ENCODE measurements at places on chromosomes 2 and 18.

- no peak for DNase-seq
These were observed 11.9 kb upstream of the REG3G start for GRCh38 chr2:79013629-79014028.

DNA sequence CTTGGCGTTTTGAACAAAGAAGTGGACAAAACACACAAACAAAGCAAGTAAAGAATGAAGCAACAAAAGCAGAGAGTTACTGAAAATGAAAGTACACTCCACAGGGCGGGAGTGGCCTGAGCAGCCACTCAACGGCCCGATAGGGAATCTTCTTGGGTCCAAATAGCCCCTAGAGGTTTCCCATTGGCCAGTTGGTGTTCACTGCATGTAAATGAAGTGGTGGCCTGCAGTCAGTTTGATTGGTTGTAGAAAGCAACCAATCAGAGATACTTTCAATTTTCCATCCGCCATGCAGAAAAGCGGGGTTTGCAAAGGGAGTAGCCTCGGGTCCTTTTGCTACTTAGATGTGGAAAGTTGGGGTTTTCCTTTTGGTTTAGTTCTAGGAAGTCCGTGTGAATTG lies 31.6 kb downstream of the CYBRD1 start:
- DNase-seq = no peak

DNA sequence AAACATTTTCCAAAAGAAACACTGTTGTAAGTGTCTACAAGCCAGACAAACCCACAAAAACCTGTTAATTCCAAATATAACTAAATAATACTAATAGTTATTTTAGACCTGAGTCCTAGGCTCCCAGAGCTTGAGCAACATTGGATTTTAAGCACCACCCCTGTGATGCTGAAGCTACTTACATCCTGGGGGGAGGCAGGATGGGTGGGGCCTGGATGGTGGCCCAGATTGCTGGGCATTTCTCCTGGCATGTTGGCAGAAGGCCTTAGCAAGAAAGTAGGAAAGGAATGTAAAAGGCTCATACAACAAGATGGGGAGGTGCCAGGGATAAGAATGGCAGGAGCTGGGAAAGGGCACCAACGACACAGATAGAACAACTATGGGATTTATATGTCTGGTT lies 50.7 kb upstream of the OTX1 start:
- DNase-seq = no peak

- no peak for DNase-seq
These were observed 229.1 kb upstream of the NRP2 start for GRCh38 chr2:205453202-205453601.

- peak; percentile 42 for DNase-seq
These were observed 156.4 kb downstream of the SEPTIN10 start for GRCh38 chr2:109457366-109457765.

GRCh38 chr2:191228861-191229260 lies 16.3 kb upstream of the MYO1B start:
- no peak for DNase-seq

- no peak for DNase-seq
These were observed 42.4 kb upstream of the PSMD14 start for GRCh38 chr2:161265874-161266273.

- no peak for DNase-seq
These were observed 111.7 kb downstream of the ANKRD44 start for GRCh38 chr2:197198890-197199289.

GRCh38 chr2:144796936-144797335 lies 277.0 kb upstream of the ZEB2 start:
- DNase-seq = no peak

DNA sequence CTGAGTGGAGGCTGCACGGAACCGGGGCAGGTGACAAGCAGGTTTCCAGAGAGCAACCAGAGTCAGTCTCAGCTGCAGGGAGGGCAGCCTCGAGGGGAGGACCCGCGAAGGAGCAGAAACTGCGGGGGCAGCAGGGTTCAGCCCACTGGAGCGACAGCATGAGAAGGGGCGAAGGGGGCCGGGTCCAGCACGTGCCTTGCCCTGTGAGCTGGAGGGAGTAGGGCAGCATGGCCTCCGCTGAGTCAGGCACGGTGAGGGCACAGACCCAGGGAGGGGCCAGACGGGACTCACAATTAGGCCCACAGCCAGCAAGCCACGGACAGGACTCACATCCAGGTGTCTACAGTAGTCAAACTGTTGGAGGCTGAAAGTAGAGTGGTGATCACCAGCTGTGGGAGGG lies 22.7 kb upstream of the ATP9B start:
- no peak for DNase-seq

DNA sequence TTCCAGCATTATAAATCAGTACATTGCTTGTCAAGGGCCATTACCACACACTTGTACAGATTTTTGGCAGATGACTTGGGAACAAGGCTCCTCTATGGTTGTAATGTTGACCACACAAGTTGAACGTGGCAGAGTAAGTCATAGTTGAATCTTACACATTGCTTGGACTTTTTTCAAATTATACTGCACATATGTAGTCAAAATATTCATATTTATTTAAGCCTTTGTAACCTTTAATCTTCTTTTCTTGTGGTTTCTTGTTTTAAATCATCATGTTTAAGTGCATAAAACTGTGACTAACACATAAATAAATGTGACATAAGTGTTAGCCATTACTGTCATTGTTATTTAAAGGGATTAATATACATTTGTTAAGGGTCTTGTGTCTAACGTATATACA lies 52.1 kb upstream of the EPB41L5 start:
- DNase-seq = no peak

DNA sequence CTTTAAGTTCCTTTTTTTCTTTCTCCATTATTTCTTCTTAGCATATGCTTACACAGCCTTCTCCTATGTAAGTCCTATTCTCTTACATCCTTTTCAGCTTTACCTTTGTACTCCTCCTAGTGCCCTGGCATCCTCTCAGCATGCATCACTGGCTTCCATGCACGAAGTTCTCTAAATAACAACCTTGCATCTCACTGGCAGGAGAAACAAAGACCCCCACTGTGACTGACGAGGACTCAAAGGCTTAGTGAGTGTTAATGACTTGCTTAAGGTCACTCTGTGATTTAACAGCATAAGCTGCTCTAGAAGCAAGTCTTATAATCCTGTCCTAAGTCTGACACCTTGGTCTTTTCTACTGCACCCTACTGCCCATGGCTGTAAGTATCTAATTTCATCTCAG lies 1236.0 kb upstream of the CELF4 start:
- DNase-seq = no peak

GRCh38 chr2:57885742-57886141 lies 160.9 kb upstream of the VRK2 start:
- no peak for DNase-seq

GRCh38 chr2:111205774-111206173 lies 85.1 kb downstream of the BCL2L11 start:
- no peak for DNase-seq

- DNase-seq = peak; percentile 89
These were observed 104.3 kb downstream of the PRKCE start for GRCh38 chr2:45755585-45756335.

DNA sequence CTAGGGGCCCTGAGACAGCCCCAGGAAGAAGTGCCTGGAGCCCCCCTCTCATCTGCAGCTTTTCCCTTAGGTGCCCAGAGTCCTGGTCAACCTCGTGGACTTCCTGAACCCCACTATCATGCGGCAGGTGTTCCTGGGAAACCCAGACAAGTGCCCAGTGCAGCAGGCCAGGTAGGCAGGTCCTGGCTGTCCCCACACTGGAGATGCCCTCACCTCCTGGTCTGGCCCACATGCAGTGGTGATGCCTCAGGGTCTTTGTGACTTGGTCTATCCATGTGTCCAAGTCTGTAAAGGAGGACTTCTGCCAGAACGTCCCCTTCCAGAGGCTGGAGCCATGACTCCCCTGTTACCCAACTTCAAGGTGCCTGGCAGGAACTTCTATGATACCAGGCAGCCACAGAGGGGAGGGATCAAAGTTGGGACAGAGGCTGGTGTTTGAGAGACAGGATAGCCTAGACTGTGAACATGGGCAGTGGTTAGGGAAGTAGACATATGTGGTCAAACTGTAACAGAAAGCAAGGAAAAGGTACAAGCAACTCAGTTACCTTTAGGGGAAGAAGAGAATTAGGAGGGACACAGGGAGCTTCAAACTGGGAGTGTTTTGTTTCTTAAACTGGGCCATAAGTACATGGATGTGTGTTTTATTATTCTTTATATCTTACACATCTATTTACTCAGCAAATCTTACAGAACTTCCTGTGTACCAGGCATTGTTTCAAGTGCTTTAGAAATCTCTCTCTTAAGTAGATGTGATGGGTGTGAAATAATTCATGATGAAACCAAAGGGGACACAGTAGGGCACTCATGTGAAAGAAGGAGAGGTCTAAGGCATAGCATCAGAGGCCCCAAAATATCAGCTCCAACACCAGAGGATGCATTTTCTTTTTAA lies 107.1 kb downstream of the PLB1 start:
- DNase-seq = no peak

GRCh38 chr18:79953971-79954651 lies 2.7 kb upstream of the SLC66A2 start:
- DNase-seq = peak; percentile 64

DNA sequence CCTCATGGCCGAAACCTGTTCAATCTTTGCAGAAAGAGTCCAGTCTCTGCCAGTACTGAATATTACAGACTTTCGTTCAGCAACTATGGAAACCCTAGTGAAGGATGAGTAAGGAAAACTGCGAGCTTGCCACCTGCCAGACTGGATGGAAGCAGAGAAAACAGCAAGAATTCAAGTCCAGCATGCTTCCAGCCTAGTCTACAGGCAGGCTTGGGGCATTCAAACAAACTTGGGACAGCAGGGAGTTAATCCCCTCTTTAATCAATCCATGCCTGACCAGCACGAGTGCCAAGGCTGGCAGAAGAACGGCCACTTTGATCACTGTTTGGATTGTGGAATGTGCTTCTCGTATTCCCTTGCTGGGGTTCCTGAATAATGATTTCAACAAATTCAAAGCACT lies 145.2 kb downstream of the EPHA4 start:
- no peak for DNase-seq

- DNase-seq = peak; percentile 29
These were observed 68.4 kb downstream of the LIPG start for GRCh38 chr18:49630246-49630699.

- DNase-seq = no peak
These were observed 85.9 kb downstream of the USP40 start for GRCh38 chr2:233480490-233481202.

DNA sequence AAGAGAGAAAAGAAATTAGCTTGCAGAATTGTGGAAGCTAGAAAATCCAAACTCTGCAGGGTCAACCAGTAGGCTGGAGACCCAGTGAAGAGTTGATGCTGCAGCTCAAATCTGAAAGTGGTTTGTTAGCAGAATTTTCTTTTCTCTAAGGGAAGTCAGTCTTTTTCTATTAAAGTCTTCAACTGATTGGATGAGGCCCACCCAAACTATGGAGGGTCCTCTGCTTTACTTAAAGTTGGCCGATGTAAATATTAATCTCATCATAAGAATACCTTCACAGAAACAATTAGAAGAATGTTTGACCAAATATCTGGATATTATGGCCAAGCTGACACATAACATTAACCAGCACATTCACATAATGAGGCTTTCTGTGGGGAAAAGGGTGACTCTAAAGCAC lies 73.7 kb downstream of the FTCDNL1 start:
- no peak for DNase-seq

DNA sequence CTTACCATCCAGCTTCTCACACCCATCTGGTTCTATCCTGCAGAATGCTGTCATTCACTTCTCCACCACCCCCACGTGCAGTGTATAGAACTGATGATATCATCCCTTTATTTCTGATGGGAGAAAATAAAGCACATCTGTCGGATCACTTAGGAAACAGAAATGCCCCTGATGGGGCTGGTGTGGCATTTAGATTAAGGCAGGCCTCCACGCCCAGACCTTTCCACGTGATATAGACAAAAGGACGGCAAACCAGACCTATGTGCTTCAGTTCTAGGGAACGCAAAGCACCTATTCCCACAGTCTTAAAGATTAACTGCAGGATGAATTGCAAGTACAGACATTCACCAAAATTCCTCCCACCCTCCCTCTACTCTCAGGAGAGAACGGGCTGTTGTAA lies 27.6 kb upstream of the CABLES1 start:
- DNase-seq = no peak

GRCh38 chr2:234454433-234454832 lies 42.4 kb downstream of the ARL4C start:
- DNase-seq = no peak

GRCh38 chr2:58688813-58689212 lies 447.7 kb upstream of the FANCL start:
- DNase-seq = no peak

DNA sequence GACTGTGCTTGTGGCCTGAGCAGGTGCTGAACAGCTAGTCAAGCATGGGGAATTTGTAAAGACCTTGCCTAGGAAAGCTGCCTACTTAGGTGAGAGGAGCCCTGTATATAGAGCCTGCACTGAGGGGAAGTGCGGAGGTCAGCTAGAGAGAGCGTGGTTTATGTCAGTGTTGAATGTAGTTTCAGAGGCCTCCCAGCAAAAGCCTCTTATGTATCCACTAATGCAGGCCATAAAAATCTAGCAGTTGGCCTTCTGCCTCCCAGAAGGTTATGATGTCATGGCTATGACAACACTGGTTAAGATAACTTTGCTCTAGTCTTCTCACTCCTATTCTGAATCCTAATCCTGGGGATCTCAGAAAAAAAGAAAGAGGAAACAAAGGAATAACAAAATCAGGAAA lies 88.9 kb downstream of the ASXL3 start:
- no peak for DNase-seq

- no peak for DNase-seq
These were observed 44.2 kb upstream of the NFU1 start for GRCh38 chr2:69481421-69481820.

GRCh38 chr2:29334706-29335105 lies 219.5 kb downstream of the CLIP4 start:
- no peak for DNase-seq

DNA sequence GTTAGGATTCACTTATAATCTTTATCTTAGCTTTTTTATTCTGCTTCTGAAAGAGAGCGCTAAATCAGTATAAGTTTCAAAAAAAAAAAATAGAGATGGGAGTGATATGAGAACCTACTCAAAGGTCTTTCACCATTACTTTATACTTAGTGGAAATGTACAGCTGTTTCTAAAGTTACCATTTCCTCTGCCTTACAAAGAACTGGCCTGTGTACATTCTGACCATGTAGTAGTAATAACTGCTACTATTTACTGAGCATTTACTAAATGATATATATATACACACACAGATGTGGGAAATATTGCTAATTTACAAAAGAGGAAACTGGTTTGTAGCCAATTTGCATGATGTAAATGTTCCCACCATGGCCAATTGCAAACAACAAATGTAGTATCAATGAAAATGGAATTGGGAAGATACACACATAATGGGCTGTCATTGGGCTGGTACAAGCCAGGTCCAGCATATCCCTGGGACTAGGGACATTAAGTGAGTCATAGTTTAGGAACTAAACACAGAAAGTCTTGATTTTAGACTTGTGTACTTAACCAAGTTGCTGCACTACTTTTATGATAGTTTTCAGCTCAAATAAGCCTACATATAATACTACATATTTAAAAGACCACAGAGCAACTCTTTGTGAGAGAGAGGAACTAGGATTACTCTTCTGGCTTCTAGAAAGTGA lies 67.1 kb downstream of the DYNC1I2 start:
- no peak for DNase-seq

GRCh38 chr2:109355192-109355843 lies 226.3 kb downstream of the SH3RF3 start:
- peak; percentile 9 for DNase-seq
